AG08395 (cell line): ENCODE measurements at places on chromosomes 7 and 10.

DNA sequence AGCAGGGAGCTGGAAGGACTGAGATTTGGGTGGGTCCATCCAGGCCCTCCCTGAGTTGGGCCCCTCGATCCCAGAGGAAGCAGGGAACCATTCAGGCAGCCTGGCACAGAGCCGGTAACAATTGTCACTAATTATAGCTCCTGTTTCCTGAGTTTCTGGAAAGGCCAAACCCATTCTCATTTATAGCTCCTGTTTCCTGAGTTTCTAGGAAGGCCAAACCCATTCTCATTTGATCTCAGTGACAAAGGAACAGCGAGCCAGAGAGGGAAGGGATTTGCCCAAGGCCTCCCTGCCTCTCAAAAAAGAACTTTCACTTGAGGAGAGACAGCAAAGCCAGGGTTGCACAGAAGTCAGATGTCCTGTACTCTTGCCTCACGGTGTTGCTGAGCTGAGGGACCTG lies 521.9 kb downstream of the TYW1 start:
- no peak for DNase-seq

- DNase-seq, result peak; percentile 90
Observed at GRCh38 chr10:72254813-72255568, 18.7 kb upstream of the DDIT4 start.

GRCh38 chr7:73852500-73852899 lies 8.5 kb upstream of the TMEM270 start:
- DNase-seq, result no peak

- DNase-seq, result no peak
Observed at GRCh38 chr7:71472962-71473361, 341.0 kb downstream of the GALNT17 start.

GRCh38 chr7:81064426-81064825 lies 145.6 kb upstream of the SEMA3C start:
- DNase-seq, result no peak

GRCh38 chr7:55571511-55572377 lies 558 bp downstream of the VOPP1 start:
- DNase-seq, result peak; percentile 33

GRCh38 chr10:3902054-3902808 lies 117.2 kb upstream of the KLF6 start:
- no peak for DNase-seq

- DNase-seq, result peak; percentile 43
Observed at GRCh38 chr7:93843260-93843659, 47.3 kb downstream of the TFPI2 start.

DNA sequence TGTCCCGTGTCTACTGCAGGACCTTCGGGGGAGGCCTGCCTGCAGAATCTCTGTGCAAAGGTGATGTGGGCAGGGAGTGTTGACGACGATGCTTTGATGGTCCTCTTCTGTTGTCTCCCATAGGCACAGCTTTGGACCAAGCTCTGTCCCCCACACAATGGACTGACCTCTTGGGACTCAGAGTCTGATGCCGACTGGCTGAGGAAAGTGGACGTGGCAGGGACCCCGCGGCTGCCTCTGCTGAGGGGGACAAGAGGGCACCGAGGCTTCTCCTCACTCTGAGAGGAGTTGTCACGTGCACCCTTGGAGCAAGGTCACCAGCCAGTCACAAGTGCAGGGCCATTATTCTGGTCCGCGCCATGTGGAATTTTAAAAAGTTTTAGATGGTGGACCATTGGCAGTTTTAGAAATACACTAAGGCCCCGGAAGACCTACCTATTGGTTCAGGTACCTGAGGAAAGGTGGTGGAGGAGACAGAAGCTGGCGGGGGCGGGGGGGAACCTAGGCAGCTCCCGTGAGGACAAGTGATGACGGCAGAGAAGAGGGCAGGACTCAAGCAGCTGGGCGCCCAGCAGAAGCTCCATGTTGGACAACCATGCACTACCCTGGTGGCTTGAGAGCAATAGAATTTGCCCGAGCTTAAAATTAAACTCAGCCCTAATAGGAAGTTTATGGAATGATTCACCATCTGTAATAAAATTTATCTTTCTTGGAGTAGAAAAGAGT lies 331.4 kb downstream of the PTPRN2 start:
- no peak for DNase-seq

DNA sequence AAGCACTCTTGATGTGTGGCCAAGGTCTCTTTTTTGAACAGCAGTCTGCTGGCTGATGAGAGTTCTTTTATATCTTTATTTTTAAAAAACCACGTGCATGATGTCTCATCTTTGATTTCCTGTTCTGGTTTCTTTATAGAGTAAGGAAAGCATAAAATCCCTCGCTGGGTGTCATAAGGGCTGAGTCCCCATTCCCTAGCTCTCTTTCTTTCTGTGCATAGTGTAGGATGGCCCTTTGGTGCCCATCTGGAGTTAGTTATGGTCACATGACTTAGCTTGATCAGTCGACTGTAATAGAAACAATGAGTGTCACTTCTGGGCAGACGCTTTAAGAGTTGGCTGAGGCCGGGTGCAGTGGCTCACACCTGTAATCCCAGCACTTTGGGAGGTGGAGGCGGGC lies 38.5 kb downstream of the GHRHR start:
- peak; percentile 75 for DNase-seq

DNA sequence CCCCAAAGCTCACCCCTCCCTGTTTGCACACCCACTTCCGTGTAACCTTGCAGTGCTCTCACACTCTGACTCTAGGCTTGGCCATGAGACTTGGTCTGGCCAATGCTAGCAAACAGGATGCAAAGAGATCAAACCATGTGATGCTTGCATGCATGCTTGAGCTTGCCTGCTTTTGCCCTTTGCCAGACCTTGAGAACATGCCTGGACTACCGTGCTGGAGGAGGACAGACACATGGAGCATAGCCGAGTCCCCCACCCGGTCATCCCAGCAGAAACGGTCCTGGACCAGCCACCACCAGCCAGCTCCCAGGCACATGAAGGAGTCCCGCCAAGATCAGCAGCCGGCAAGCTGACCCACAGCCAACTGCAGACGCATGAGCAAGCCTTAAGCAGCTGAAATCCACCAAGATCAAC lies 23.4 kb downstream of the PYROXD2 start:
- DNase-seq, result peak; percentile 32

- no peak for DNase-seq
Observed at GRCh38 chr10:481628-482027, 207.8 kb downstream of the DIP2C start.

- no peak for DNase-seq
Observed at GRCh38 chr7:152177681-152178404, 152.4 kb downstream of the GALNT11 start.

GRCh38 chr10:29600821-29601220 lies 34.0 kb downstream of the SVIL start:
- DNase-seq, result no peak

DNA sequence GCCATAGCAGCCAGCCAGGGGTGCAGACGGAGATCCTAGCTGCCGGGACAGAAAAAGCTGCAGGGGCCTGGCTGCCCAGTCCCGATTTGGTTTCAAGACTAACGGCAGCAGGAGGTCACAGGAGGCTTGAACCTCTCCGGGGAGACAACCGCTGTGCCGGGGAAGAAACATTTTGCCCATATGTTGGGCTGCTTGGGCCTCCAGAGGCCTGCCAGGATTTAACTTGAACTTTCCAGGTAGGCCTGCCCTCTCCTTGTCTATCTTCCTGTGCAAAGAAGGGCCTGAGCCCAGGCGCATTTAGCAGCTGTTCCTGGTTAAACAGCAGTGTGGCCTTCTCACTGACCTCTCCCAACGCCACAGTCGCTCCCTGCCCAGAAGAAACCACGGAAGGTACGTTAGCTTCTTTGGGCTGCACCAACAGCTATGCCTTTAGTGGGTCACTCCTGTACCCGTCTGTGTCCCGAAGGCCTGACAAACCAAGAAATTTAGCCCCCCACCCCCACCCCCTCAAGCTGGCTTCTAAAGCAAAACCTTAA lies 17.1 kb upstream of the PTF1A start:
- DNase-seq, result no peak

- no peak for DNase-seq
Observed at GRCh38 chr7:47737601-47738000, 155.7 kb upstream of the TNS3 start.

DNA sequence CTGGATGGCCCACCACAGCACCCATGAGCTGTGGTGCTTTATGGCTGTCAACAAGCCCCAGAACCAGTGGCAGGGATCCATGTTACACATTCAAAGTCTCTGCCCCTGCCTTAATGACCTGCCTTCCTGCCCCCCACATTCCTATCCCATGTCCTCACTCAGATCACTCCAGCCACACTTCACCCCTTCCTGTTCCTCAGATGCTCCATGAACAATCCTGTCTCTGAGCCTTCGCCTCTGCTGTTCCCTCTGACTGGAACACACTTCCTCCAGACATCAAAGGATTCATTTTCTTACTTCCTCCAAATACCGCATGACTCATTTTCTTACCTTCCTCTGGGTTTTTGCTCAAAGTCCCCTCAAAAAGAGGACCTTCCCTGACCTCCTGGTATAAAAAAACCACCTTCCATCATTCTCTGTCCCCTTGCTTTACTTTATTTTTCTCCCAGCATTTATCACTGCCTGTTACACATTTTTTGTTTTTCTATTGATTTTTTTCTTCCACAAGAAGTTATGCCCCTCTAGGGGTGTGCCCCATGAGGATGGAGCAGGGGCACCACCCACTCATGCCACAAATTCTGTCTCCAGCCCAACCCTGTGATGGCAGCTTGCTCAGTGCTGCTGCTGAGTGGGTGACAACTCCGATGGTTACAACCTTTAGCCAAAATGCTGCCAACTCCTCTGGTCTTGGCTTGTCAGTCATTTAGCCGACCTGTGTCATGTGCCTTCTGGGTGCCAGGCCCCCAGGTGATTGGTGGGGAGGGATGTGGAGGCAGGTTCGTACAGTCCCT lies 18.2 kb downstream of the COL13A1 start:
- peak; percentile 59 for DNase-seq

GRCh38 chr7:17772581-17773288 lies 167.6 kb downstream of the SNX13 start:
- no peak for DNase-seq

DNA sequence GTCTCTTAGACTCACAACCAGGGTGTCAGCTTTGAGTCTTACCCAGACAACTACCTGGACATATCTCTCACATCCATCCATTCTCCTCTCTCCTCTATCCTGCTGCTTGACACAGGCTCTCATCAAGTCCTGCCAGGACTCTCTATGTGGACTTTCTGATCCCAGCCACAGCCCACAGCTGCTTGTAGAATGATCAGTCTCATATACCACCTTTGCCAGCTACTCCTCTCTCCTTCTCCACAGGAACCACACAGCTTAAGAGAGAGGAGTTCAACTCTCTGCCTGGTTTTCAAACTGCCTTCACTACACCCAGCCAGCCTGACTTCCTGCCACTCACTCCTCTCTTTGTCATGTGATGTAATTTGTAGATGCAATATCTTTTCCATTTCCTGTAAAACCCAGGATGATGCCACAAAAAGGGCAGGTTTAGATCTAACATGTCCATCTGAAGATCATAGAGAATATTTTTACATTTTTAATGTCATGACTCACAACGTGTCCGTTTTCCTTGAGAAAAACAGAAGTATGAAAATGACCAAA lies 154.0 kb downstream of the RAB11FIP2 start:
- peak; percentile 7 for DNase-seq

DNA sequence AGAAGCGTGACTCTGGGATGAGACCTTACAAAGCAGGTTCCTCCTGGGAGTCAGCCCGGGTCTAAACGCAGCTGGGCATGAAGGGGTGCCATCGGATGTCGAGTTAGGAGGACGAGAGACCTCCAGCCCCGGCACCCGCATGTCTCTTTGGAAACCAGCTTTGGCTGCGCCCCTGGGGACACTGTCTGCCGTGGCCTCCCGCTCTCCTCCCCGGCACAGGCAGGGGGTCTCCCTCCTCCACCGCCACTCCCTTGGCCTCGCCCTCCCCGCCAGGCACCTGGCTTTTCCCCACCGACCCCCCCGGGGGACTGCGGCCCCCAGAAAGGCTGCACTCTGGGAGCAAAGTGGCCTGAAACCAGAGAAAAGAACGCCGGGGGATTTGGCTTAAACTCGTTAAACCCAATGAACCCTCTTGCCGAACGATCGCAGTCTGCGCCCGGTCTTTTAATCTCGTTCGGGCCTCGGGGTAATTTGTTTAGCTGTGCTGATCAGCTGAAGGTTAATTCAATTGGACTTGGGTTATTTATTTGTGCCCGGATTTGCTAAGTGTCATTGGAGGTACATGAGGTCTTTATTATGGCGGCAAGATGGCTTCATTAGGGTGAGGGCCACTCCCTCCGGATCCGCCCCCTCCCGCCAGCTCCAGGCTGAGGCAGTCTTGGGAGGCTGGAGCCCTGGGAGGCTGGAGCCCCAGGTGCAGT lies 16.4 kb upstream of the PSMG3 start:
- DNase-seq, result no peak

GRCh38 chr10:45442662-45443061 lies 68.6 kb downstream of the ALOX5 start:
- DNase-seq, result no peak

GRCh38 chr10:1601406-1601805 lies 135.9 kb downstream of the ADARB2 start:
- DNase-seq, result no peak

GRCh38 chr10:128897401-128898129 lies 569.5 kb upstream of the MGMT start:
- DNase-seq, result no peak

DNA sequence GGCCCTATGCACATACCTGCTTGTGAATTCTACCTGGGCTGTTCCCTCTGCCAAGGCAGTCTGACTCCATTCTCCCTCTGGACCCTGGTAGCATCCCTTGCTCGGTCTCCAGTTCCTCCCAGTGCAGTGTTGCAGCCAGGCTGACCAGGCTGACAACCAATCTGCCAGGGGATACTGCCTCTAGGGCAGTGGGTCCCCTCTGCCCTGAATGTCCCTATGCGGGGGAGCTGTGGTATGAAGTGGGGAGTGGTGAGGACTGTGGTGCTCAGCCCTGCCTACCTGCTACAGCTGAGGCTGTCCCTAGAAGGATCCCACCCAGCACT lies 48.0 kb upstream of the CAMK2B start:
- DNase-seq, result no peak

DNA sequence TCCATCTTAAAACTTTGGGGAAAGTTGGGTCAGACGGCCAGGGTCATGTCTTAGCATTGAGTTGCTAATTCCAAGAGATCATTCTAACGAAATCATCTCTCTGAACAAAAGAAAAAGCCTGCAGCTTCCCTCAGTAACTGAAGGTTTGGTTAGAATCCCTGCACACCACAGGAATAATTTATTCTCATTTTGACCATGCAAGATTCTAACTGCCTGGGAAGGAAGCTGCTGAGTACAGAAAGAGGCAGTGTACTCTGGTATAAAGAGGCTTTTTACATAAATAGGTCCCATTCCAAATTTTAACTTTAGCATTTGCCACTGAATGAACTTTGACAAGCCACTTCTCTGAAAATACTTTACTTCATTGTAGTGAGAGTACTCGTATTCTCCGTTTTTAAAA lies 76.9 kb upstream of the RSBN1L start:
- DNase-seq, result no peak
